ENCODE measurements at places on chromosomes 6 and 20.

DNA sequence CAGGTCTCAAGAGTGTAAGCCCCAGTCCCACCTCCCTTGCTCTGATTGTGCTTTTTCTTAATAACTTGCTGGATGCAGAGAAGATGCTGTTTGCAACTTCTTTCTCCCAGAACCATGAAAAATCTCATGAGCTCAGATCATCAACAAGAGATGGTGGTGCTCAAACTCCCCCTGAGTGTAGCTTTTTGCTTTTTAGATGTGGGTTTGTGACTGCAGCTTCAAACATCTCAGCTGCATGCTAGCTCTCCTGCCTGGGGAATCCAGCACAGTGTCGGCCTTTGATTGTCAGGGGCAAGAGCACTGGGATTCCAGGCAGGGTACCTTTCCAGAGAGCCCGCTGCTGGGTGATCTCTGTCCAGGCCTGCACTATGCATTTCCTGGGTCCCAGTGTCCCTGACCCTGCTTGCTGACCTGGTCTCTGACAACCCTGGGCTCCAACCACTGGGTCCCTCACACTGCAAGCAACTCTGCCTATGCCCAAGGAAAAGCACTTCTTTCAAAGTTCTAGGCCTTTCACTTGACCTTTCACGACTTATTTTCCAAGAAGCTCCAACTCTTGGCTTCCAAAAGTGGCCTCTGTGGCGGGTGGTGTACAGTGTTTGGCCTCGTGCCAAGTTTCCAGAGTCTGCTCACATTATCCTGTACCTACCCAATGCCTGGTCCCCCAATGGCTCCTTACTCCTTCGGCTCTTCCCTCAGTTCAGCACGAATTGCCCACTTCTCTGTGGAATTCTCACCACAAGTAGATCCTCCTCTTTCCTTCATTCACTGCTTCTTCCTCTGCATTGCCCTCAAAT lies 69.7 kb upstream of the LY86 start:
- no peak for DNase-seq

- no peak for DNase-seq
Measured at GRCh38 chr6:136169394-136170148, 80.5 kb downstream of the MTFR2 start.

GRCh38 chr6:150640556-150641209 lies 41.0 kb downstream of the PLEKHG1 start:
- DNase-seq: no peak

DNA sequence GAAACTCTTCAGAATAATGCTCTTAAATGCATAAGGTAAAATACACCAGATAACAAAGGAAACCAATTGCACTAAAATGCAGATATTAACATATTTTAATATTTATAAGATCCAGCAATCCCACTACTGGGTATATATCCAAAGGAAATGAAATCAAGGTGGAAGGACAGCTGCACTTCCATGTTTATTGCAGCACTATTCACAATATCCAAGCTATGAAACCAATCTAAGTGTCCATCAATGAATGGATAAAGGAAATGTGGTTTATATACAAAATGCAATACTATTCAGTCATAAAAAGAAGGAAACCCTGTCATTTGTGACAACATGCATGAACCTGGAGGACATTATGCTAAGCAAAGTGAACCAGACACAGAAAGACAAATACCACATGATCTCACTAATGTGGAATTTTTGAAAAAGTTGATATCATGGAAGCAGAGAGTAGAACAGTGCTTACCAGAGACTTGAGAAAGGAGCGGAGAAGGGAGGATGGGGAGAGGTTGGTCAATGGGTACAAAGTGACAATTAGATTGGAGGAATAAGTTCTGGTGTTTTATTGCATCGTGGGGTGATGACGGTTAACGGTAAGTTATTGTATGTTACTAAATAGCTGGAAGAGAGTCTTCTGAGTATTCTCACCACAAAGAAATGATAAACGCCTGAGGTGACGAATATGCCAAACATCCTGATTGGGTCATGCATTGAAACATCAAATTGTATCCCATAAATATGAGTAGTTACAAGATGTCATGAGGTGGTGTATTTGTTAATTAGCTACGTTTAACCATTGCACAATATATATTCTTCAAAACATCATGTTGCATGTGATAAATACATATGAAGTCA lies 37.9 kb upstream of the RNF24 start:
- DNase-seq: no peak

DNA sequence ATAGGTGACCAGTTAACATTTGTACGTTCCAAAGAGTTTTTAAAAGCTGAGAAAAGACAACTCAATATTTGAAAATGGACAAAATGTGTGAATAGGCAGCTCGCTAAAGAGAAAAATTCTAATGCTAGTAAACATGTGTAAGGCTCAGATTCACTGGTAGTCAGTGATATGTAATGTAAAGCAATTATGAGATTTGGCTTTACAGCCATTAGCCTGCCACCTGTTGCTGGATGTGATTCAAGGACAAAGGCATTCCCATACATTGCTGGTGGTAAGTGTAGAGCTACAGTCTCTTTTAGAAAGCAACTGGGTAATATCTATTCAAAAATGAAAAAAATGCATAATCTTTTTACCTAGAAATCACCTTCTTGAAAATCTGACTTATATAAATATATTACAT lies 114.3 kb downstream of the COL19A1 start:
- no peak for DNase-seq

Measured in iPS DF 19.7 (cell line).